Germinal center (tissue), 1 donor: ENCODE measurements at places on chromosomes 2 and 18.

GRCh38 chr2:39870871-39871270 is 91.8 kb upstream of the THUMPD2 start:
- no peak for DNase-seq

DNA sequence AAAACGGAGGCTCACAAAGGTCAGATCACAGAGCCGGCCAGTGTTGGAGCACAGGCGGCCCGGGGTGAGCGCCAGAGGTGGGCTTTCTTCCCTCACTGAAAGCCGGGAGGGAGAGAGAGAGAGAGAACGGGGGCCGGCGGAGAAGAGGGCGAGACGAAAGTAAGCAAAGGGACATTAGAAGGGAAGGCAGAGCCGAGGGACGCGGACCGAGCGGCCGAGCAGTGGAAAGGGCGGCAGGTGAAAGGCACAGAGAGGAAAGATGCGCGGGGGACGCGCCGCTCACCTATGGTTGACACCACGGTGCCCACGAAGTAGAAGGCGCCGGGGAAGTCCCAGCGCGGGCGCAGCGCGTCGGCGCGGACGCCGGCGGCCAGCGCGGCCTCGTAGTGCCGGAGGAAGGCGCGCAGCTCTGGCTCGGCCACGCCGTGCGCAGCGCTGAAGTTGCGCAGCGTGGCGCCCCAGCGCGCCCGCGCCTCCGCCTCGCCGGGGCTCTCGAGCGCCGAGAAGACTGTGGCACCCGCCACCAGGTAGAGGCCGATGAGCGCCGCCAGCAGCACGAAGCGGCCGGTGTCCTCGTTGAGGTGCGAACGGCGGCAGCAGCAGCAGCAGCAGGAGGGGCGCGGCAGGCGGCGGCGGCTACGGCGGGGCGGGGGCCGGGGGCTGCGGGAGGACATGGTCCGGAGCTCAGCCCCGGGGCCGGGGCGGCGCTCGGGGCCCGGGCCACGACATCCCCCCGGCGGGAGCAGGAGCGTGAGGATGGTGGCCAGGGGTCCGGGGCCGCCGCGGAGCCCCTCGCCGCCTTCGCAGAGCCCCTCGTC is 166.9 kb downstream of the MSH2 start:
- DNase-seq: peak; percentile 63

DNA sequence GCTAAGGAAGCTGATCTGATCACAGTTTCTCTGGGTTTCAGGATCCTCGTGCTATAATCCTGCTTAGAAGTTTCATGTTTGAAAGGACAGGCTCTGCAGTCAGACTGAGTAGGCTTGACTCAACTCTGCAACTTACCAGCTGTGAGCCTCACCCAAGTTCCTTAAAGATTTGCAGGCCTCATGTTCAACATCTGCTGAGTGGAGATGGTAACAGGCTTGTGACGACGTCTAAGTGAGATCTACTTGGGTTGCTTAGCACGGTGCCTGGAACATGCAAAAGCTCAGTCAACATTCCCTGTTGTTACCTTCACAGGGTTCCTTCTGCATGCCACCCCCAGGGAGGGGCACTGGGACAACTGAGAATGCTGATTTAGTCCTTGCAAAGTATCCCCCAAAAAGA is 164.2 kb downstream of the C1D start:
- DNase-seq: no peak

GRCh38 chr18:49243391-49243790 is 217.1 kb downstream of the DYM start:
- no peak for DNase-seq

DNA sequence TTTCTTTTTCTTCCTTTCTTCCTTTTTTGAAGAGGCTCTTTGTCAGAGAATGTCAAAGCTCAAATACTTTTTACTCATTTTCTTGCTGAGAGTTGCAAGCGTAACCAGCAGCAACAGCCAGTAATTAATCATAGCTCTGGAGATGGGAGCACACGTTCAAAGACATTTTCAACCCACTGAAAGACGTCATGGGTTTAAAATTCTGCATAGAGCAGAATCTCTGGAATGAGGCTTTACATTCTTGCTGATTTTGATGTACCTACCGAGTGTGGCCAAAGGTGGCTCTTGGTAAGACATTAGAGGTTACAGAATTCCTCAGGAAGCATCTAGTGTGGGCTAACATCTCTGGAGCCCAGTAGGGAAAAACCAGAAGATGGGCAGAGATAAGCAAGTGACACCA is 292.5 kb downstream of the MTX2 start:
- no peak for DNase-seq

GRCh38 chr2:112811841-112812306 is 24.7 kb downstream of the IL1B start:
- no peak for DNase-seq

DNA sequence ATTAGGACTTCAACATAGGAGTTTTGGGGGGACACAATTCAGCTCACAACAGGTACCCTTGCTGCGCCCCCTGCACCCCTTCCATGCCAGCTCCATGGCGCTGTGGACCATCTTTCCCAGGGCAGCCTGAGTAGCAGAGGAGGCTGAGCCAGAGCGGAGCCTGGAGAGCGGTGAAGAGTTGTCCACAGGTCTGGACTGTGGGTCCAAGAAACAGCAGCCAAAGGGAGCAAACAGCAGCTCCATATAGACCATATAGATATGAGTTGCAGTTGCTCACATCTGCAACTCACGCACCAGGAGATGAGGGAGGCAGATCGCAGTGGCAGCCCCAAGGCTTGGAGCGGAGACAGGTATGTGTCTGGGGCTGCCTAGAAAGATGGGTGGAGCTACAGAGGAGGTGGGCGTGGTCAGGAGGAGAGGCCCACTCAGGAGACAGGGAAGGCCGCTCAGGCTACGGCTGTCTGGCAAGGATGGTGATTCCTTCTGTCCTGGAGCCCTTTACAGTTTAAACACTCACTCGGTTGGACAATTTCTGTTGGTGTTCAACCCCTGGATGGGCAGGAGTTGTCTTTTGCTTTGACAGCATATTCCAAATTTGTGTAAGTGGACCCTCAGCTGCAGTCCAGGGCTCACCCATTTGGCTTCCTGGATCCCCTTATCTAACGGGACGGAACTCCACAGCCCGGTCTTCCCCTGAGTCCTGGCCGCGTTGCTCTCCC is 155.1 kb downstream of the LPIN1 start:
- no peak for DNase-seq

DNA sequence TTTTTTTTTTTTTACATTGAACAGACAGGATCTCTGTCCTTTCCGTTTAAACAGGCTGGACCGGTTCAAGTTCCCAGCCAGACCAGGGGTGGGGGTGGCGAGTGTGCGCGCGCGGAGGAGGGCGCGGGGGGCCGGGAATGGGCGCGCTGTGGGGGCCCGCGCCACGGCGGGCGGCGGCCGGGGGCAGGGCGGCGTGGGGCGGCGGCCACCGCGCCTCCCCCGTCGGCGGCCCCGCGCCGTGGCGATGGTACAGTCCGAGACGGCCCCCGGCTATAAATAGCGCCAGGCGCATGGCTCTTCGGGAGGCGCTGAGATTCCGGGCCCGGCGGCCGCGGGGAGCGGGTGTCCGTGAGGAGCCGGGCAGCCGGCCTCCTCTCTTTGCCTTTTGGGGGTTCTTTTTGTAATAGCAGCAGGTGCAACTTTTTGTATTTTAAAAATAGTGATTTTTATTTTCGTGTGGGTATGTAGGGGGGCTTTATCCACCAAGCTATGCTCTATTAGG is 430 bp upstream of the CELF4 start:
- DNase-seq: no peak

- no peak for DNase-seq
Observed at GRCh38 chr2:157192445-157193423, 64.8 kb upstream of the GALNT5 start.

DNA sequence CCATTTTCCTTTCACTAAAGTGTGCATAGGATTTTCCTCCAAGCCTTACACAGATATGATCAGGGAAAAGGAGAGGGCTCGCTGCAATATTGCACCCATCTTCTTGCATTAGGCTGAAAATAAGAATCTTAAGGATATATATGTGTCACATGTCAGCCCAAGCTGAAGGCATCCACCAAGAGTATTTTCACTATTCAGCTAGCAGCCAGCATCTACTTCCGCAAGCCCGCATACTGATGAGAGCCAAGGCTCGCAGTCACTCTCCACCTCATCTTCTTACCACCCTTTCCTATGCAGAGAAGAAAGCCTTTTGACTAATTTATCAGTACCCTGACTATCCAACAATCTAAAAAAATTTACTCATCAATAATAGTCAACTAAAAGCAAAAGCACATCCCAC is 6.1 kb downstream of the TMEM163 start:
- DNase-seq: no peak

- no peak for DNase-seq
Observed at GRCh38 chr2:76953733-76954347, 568.3 kb downstream of the LRRTM4 start.

DNA sequence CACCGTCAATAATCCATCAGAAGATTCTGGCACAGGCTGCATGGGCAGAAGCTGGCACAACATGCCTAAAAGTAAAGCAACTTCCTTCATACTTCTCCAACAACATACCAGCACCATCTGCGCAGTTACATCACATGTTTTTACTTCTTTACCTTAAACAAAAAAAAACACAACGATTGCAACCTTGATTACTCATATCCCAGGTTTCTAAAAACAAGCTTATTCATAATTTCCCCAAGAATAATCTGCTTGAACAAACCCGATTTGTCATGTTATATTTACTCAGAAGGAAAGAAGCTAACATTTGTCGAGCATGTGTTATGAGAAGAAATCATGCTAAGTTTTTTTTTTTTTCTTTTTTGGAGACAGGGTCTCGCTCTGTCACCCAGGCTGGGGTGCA is 54.7 kb downstream of the THADA start:
- no peak for DNase-seq

GRCh38 chr2:198873503-198874471 is 584.0 kb downstream of the SATB2 start:
- DNase-seq: no peak

DNA sequence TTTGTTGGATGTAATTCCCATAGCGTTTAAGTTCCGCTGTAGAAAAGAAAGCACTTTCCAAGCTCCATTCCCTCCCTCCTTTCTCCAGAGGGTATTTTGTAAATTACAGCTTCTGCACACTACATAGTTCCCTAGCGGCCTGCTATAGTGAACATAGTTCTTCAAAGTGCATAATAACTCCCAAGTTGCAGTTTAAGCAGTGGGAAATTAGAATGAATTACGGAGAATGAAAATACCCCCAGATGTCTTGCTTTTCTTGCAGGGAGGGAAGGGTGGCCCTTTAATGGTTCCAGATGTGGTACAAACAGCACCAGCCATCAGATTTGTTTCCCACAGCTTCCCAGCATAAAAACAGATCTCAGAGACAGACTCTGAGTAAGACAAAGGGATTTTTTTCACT is 893.9 kb downstream of the SUCLG1 start:
- DNase-seq: no peak

GRCh38 chr2:15747603-15748471 is 156.2 kb downstream of the DDX1 start:
- DNase-seq: no peak

DNA sequence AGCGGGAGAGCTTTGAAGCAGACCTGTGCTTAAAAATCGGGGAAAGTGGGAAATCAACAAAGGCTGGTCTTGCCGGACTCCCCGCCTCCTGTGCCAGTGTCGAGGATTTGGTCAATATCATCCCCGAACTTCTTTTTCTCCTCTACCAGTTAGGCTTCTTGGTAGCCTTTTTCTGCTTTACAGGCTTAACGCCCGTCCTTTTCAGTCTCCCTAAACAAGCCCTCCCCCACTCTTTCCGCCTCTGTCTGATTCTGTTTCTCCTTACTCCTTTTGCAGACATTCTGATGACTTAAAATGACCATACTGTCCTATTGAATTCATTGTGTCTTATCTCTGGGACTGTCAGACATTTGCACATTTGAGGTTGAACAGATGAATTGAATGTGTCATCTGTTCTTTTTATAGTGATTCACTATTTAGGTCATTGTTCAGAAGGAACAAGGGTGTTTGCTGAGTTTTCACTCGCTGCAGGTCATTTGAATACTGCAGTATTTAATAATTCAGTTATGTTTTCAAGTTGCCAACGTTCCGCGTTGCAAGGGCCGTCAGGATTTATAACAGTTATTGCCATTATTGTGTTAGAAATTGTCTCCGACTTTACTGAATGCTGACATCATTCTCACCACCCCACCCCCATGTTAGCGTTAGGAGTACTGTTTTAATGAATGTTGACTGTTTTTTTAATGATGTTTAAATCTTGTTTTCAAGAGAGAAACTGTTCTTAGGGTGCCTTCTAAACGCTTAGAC is 1.1 kb downstream of the ITGAV start:
- DNase-seq: peak; percentile 16

- no peak for DNase-seq
Observed at GRCh38 chr2:95047629-95048510, 22.4 kb downstream of the MAL start.

GRCh38 chr2:157902692-157903091 is 26.6 kb upstream of the ACVR1 start:
- DNase-seq: no peak

DNA sequence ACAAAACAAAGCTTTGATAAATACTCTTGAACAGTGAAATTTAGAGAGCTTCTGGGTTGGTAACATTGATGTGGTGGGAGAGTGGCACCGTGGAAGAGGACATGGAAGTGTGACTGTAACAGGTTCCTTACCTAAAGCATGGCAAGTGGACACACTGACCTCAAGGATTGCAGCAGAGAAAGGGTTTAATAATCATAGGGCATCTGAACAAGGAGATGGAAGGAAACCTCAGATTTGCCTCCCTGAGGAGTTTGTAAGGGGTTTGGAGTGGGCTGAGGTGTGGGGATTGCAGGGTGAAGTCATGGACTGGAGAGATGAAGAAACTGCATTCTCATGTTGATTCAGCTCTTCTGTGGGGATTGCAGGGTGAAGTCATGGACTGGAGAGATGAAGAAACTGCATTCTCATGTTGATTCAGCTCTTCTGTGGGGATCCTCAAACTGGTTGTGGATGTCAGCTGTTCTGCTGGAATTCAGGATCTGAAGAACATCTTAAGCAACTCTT is 83.8 kb upstream of the TLK1 start:
- DNase-seq: no peak

DNA sequence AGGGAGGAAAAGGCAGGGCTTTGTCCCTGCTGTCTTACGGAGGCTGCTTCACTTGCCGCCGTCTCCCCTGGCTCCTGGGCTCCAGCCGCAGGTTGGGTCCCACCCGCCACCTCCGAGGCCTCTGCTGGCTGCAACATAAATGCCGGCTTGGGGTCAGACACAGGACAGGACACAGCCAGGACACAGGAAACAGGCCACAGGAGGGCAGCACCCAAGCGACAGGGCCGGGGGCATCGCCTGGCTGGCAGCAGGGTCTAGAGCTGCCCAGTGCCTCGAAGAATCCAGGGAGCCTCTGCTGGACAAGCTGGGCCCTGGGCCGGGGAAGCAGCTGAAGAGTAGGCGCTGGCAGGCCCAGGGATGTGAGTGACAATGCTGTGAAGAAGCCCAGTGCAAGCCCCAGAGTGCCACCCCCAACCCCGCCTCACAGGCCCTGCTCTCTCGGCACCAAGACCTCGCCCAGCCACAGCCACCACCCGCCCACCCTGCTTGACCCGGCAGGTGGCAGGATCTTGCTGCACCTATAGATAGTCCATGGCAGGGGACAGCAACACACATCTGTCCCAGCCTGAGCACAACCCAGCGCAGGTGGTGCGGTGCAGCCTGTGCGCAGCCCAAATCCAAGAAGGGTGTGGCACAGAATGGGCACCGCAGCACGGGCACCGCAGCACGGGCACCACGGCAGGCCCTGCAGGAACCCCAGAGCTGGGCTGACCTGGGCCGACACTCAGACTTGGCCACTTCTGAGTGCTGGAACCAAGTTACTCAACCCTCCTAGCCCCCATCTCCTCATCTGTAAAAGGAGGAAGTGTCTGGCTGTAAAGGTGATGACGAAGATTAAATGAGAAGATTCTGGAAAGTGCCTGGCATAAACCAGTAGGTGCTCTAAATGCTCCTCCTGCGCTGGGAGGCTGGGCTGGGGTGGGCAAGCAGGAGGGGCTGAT is 55.6 kb downstream of the BIN1 start:
- DNase-seq: no peak

- DNase-seq: no peak
Observed at GRCh38 chr2:147826278-147827087, 18.3 kb upstream of the ACVR2A start.
